NCI-H526 treated with DMSO at 0.1 percent for 48 hours (cell line): ENCODE measurements at places on chromosomes 1 and 21.

DNA sequence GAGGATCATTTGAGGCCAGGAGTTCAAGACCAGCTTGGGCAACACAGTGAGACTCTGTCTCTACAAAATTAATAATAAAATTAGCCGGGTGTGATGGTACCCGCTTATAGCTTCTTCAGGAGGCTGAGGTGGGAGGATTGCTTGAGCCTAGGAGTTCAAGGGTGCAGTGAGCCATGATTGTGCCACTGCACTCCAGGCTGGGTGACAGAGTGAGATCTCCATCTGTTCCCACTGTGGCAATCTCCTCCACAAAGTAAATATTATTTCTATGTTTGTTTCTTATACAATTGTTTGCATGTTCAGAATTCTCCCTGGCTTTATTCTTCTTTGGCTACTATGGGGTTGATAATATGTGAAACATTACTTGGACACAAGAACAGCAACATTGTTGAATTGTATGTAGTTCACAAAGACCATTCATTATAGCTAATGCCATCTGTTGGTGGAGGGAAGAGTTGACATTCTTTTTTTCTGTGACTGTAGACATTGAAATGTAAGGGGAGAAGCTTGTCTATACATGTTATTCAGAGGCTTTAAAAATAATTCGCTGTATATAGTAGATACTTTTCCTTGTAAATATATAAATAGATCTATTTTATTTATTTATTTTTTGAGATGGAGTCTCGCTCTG is 47.8 kb upstream of the SRSF10 start:
- DNase-seq = no peak

- no peak for DNase-seq
Measured at GRCh38 chr1:151721788-151722510, 627 bp downstream of the RIIAD1 start.

GRCh38 chr1:27544834-27545233 is 54.9 kb upstream of the WASF2 start:
- no peak for DNase-seq

DNA sequence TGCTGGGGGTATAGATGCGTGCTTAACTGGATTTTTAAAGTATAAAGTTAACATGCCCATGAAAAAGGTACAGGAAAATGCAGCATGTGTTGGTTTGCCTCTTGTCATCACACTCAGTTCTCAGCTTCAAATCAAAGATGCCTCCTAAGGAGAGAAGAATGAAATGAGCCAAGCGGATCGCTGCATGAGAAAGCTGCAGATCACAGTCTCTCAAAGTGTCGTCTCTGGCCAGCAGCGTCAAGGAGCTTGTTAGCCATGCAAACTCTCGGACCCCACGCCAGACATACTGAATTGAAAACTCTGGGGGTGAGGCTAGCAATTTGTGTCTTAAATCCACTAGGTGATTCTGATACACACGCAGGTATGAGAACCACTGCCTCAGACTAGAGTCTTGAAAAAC is 297.2 kb downstream of the AJAP1 start:
- no peak for DNase-seq

- no peak for DNase-seq
Measured at GRCh38 chr1:168498159-168498631, 45.6 kb downstream of the XCL2 start.

DNA sequence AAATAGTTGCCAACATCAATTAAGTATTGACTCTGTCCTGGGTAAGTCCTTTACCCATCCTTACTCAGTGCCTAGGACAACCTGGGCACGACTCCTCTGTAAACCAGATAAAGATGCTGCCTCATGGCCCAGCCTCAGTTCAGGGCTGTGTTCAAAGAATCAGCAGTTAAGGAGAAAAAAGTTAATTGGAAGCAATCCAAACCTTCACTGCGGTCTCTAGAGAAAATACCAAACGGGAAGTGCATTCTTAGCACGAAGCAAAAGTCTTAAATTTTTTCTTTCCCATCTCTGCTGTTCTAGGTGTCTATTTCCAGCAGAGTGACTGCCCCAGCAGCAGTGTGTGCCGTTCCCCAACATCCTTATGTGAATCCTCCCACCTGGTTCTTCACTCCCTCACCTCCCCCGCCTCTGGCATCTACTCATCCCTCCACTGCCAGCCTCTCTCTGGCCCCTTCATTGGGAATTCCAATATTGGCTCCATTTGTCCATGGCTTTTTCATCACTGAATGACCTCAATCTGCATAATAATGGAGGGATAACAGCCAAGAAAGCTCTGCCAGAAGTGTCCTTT is 23.2 kb downstream of the KANK4 start:
- no peak for DNase-seq

- DNase-seq = no peak
Measured at GRCh38 chr1:156143765-156144489, 9.5 kb upstream of the SEMA4A start.

DNA sequence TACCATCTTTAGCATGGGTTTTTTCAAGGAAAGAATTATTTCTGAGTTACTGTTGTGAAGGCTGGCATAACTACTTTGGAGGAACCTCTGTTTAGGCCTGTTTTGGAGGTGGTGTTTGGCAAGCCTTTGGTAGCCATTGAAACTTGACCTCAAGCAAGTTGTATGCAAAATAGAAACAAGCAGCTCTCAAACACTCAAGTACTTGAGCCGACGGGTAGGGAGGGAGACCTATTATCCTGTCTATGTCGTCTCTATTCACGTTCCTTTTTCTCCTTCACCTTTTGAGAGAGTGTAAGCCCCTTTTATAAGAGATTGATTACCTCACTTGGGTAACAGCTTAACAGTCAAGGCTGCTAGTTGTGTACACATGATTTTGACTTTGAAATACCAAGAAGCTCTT is 878.3 kb upstream of the CXADR start:
- peak; percentile 78 for DNase-seq

DNA sequence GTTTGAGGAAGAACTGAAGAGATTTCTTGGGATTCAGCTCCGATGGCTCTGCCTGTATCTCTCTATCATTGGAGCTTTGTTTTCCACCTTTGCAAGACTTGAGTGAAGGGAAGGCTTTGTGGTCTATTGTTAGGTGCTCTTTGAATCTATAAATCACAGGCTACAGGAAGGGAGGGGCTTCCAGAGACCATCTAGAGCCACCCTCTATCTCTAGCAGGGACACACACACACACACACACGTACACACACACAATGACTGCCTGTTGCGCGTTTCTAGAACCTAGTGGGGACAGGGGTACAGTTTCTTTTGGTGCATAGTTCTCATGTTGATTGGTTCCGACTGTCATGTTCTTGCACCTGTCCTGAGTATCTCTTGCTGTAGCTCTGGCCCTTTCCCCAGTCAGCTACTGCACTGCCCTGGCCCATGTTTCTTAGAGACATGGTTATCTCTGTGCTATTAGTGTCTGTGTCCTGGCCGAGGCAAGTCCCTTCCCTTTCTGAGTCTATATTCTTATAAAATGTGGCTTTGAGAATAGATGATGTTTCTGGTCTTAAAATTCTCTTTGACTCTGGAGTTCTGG is 60.7 kb downstream of the MAN1C1 start:
- no peak for DNase-seq

DNA sequence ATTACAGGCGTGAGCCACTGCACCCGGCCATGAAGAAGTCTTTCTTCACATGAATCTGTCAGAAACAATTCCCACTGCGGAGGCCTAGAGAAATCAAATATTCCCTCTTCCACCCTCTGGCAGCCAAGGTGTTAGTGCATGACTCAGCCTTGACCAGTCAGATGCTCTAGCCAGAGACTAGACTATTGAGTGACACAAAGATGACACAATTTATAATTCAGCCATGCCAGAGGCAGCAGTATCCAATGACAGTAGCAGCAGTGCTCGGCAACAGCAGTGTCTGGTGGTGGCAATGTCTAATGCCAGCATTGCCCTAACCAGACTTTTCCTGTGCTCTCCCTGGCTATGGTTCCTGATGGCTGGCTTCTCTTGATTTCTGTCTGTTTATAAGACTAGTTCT is 8.7 kb downstream of the CTXND2 start:
- DNase-seq = no peak

- DNase-seq = no peak
Measured at GRCh38 chr1:201535046-201535918, 3.6 kb upstream of the NAV1 start.
